ENCODE measurements at places on chromosomes 5 and 9. TPM values are rescaled to one million over a fixed set of nuclear protein-coding genes. Genes with fewer than 3 reads are reported as not detected.
A peak's percentile ranks its signal among the peaks of the same experiment; 100 is the strongest.

DNA sequence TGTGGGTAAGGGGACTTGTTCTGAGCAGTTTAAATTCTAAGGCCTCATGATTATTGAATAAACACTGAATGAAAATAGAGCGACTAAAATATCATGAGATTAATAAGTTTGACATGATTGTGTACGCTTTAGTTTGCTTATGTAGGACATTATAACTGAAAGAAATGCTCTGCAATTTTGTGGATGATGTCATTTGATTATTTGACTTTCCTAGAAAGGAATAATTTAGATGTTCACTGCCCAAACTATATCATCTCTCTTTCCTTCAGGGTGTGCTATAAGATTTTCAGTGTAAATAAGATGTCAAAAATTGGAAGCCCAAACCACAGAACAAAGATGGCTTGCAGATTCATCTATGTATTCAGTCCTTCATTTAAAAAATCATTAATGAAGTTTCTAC, 115.7 kb upstream of the MTAP start:
- DNase-seq, result no peak

DNA sequence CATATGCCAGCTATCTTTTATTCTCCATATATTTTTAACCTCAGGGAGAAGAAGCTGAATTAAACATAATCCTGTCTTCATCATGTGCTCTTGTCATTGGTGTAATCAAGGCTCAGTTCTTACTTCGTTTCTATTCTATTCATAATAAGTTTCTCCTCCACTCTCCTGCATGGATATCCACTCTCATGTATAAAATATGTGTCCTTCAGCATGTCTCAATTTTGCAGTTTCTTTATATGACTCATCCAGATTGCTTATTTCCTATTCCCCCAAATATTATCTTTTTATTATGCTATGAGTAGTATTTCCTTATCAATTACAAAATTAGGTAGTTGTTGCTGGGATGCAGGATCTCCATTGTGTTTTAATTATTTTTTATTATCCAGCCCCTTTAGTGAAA, 643.7 kb upstream of the ACO1 start:
- DNase-seq, result no peak

RNF183 gene
- not detected for polyA plus RNA-seq

DNA sequence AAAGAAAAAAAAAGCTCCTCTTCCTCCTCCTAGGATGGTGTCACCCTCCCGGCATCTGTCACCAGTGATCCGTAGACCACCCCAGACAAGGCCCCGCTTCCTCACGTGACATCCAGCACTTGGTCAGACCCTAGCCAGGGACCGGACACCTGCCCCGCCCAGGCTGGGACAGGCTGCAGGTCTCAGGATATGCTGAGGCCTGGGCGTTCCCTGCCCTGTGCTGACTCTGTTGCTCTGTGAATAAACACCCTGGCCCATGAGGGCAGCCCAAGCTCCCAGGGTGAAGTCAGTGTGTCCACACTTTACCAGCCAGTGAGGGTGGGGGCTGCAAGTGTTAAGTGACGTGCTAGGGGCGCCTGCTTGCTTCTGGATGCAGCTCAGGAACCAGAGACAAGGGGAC, 5.6 kb downstream of the EDF1 start:
- DNase-seq, result no peak

DNA sequence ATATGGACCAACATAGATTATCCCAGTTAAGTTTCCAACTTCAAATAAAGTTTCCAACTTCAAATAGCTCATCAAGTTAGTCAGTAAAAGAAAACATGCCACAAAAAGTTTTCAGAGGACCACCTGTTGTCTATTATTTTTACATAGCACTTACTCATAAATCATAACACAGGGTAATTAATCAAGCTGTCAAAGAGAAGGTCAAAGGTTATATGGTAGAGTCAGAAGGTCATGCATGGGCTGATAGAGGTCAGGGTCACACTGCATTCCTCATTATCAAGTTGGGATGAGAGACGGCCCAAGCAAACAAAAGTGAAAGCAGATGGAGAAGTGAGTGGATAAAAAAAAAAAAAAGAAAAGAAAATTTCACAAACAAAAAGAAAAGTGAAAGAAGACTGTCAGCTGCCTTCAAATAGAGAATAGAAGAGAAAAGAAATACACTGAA, 145.5 kb upstream of the POU5F2 start:
- peak; percentile 0 for DNase-seq

GRCh38 chr5:102554082-102554481, 55.3 kb upstream of the SLCO6A1 start:
- no peak for DNase-seq

IPO11 gene
- 10.2 TPM for polyA plus RNA-seq

GRCh38 chr9:103889989-103890388, 204.1 kb upstream of the SMC2 start:
- DNase-seq, result no peak

CAMK4 gene
- polyA plus RNA-seq, result 0.97 TPM

SOHLH1 gene
- not detected for polyA plus RNA-seq

GRCh38 chr9:38025166-38025565, 43.9 kb downstream of the SHB start:
- DNase-seq, result no peak

SREK1 gene
- 18.4 TPM for polyA plus RNA-seq

- DNase-seq, result no peak
These were observed 44.6 kb downstream of the TAF11L14 start for GRCh38 chr5:17678751-17679324.

GRCh38 chr5:128778474-128778873, 186.8 kb upstream of the SLC27A6 start:
- DNase-seq, result no peak

DNA sequence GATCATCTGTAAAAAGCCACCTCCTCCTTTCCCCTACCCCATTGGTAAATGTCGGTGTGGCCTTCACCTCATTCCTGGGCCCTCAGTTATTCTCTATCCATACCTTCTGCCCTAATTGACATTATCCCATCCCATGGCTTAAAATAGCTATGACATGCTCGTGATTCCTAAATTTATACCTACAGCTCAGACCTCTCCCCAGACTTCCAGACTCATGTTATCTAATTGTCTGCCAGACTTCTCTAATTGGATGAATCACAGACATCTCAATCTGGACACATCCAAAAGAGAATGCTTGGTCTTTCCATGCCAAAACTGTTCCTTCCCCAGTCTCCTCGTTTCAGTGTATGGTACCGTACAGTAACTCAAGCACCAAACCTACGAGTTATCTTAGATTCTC, 113.0 kb upstream of the GPR151 start:
- DNase-seq, result no peak

LRRC19 gene
- not detected for polyA plus RNA-seq

DNA sequence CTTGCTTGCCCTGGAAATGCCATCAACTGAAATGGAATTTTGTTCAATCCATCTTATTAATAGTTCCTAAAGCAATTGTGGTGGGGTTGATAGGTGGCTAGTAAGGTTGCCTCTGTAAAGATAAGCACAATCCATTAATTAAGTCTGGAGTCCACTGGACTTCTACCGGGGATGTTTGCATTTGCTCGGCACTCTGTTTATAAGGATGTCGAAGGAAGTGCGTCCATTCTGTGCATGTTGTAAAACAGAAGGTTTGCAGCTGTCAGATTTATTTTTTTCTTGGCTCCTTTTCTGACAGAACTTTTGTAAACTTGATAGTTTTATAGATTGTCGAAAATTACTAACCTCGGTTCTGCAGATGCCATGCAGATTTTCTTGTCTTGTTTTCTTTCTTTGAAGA, 12.8 kb upstream of the TNFAIP8 start:
- DNase-seq, result no peak
